ENCODE measurements at places on chromosomes 11 and 22.

GRCh38 chr22:44616882-44617655 lies 84.9 kb upstream of the PRR5 start:
- no peak for DNase-seq

DNA sequence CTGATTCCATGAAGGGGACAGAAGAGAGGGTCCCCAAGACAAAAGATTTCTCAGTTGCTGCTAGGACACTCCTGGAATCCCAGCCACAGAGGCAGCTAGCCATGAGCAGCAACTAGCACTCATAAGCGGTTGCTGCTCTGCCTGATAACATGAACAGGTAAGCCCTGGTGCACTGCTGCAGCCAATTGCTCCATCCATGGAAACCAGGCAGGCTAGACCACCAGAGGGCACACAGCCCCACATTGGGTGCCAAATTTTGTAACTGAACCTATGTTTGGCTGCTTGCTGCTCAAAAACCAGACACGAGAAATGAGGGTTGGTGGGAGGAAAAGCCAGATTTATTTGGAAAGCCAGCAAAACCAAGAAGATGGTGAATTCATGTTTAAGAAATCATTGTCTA lies 21.9 kb upstream of the QSER1 start:
- DNase-seq = no peak

DNA sequence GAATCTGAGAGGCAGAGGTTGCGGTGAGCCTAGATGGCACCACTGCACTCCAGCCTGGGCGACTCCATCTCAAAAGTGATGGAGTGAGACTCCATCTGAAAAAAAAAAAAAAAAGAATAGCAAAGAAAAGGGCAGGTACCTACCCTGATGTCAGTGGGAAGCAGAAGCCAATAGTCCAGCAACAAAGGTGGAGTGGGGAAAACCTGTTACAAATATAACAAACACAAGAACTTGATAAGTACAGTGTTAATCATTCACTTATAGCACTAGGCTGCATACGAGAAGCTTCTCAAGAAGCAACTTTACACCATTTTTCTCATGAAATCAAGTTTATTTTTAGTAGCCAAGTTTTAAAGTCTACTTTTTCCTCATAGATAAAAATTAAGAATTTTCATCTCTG lies 62.5 kb upstream of the YWHAH start:
- no peak for DNase-seq

DNA sequence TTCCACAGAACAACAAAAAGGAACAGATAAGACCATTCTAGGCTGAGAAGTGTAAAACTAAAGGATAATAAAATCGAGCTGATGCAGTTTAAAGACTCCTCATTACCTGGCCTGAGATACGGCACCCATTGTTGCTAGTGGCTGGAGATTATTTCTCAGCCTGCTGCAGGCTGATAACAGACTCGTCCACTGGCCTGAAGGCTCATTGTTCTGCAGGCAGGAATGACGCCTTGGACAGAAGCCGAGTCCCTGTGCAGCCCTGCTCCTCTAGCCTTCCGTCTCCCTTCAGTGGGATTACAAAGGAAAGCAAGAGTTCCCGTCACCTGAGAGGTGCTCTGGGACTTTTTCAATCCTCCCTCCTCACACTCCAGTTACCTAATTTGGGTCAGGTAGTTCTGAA lies 1065.3 kb downstream of the OPCML start:
- DNase-seq = no peak

GRCh38 chr11:121445071-121445768 lies 6.9 kb upstream of the SORL1 start:
- no peak for DNase-seq

DNA sequence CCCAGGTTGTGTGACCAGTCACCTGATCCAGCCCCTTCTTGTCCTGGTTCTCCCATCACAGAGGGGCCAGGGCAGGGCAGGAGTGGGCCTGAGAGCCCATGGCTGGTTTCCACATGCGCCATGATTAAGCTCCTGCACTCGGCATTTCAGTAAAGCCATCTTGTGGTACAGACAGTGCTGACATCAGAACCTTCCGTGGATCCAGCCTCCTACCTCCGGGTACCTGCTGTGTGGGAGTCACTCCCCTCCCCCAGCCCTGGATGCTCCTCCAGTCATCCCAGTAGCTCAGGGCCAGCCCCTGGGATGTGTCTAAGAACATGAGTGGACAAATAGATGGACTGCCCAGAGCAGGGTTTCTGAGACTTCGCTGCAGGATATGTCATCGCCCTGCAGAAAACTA lies 22.1 kb upstream of the MGAT3 start:
- no peak for DNase-seq

DNA sequence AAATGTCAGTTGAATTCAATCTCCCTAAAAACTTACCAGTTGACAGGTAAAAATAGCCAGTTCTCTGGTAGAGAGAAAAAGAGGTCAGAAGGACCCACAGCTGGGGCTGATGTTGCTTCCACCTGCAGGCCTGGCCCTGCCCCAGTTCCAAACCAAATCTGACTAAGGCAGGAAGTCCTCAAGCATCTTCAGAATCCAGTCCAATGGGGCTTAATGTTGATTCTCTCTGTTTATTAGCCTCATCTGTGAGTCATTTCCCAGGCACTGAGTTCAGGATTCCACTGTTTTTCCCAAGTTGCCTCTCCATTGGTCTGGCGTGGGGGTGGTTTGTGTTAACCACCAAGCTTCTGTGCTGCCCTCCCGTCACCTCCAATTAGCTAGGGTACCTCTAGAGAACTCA lies 601.8 kb downstream of the INSC start:
- DNase-seq = no peak

- DNase-seq = no peak
Measured at GRCh38 chr11:61542705-61543104, 34.2 kb downstream of the LRRC10B start.

GRCh38 chr11:3178349-3178748 lies 13.2 kb upstream of the OSBPL5 start:
- DNase-seq = no peak

DNA sequence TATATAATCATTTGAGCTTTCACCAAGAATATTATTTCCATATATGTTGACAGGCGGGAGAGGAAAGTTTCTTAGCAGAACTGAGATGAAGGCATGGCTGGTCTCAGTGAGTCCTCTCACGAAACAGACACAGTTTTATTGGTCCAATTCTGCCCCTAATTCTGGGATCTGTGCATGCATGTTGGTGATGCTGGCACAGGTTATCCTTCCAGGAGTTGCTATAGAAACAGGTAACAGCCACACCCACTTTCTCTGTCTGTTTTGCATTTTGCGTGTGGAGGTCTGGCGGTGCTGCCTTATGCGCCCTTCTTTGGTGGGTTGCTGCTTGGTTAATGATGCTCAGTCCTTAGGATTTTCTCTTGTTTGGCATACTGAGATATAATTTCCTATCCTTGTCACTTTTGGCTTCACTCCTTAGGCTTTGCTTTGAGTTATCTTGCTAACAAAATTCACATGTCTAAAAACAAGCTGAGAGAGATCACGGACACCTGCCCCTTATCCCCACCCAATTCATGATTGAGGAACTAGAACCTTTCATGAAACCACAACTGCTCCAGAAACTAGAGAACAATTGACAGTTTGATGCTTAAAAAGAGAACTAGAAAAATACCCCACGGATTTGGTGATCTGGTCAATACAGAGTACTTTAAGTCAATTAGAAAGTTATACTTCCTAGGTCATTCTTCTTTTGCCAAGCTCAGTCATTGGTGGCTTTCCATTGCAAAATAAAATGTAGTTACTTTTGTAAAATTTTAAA lies 189.3 kb downstream of the FAT3 start:
- DNase-seq = peak; percentile 37

Data from MM.1S (cell line).